Posterior vena cava (tissue), 2 donors: ENCODE measurements at places on chromosomes 4 and X. TPM values are rescaled to one million over a fixed set of nuclear protein-coding genes. Genes with fewer than 3 reads are reported as not detected.

- DNase-seq = no peak
Measured at GRCh38 chrX:4905576-4905975, 1192.1 kb upstream of the PRKX start.

DNA sequence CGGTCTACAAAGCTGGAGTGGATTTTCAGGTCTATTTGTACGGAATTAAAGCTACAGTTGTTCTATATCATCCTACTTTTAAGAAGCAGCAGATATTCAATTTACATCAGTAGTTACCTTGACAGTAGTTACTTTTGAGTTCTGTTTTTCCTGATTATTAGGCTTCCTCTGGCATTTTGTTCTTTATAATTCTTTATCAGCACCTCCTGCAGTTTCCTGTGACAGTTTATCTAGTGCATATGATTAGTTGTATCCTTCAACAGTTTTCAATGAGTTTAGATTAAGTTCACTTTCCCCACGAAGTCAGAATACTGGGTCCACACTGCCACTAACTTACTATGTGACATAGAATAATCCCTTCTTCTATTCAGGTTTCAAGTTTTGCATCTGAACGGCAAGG is 71.7 kb downstream of the IDS start:
- no peak for DNase-seq

DNA sequence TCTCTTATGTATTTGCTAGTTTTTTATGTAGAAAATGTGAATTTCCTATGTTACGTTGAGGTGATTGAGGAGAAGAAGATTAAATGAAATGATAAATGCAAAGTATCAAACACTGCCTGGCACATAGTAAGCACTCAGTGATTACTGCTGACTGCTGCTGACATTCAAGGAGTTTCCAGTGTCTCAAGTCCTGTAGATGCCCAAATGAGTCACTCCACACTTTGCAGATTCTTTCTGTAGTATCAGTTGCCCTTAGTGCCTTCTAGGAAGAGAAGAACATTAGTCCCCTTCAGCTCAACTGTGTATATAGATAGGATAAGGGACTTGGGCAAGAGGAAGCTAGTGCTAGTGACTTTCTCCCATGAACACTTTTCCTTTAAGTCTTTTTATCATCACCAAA is 240.5 kb upstream of the TEX13A start:
- DNase-seq = no peak

- no peak for DNase-seq
Measured at GRCh38 chr4:105440890-105441289, 33.0 kb downstream of the PPA2 start.

- no peak for DNase-seq
Measured at GRCh38 chrX:115367951-115368350, 78.4 kb downstream of the LUZP4 start.

DNA sequence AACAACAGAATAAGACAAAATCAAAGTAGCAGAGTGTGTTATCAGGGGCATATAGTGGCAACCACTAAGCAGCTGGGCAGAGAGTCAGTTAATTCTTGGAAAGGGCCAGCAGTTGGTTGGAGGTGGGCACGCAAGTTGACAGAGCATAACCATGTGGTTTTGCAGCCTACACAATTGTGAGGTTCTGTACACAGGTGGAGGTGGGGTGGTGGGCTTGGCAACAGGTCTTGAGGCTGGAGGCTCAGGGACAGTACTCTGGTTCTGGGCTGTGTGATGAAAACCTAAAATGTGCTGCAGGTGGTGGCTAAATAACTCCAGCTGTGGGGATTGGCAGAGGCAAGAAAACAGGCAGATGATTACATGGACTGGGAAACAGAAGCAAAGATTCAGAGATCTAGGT is 1112.7 kb downstream of the PDHA2 start:
- DNase-seq = no peak

PDZD4 gene
- 21.0 TPM for total RNA-seq

- DNase-seq = no peak
Measured at GRCh38 chr4:99062120-99062519, 26.5 kb downstream of the ADH5 start.

DNA sequence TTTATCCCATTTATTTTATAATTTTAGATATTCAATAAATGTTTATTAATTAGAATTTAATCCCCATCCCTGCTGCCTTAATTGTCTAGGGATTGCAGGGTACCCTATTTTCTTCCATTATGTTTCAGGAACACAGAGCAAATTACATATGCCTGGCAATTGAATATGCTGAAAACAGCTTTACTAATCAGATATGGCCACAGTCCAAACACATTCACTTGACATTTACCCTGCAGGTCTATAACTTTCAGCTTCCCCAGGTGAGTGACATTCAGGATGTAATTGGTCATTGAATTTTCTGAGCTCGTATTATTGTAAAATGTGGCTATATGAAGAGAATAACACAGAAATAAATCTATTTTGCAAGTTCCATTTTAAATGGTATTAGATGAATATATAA is 218.7 kb upstream of the NDST4 start:
- DNase-seq = no peak

- no peak for DNase-seq
Measured at GRCh38 chrX:70455366-70456202, 10.9 kb downstream of the DLG3 start.

GRCh38 chr4:82017680-82018079 is 356.1 kb downstream of the HNRNPD start:
- DNase-seq = no peak
